Gastroesophageal sphincter (tissue), 4 donors: ENCODE measurements at places on chromosomes 6 and 20. TPM values are rescaled to one million over a fixed set of nuclear protein-coding genes. Genes with fewer than 3 reads are reported as not detected.

MAN1A1 gene
- 88.9 TPM for total RNA-seq

TRIM31 gene
- not detected for total RNA-seq

SRMS gene
- not detected for total RNA-seq

KLC4 gene
- total RNA-seq, result 18.0 TPM

LAMA5 gene
- total RNA-seq, result 259 TPM

LPA gene
- not detected for total RNA-seq

CST2 gene
- 0.54 TPM for total RNA-seq

ATP6V1G2 gene
- 1.3 TPM for total RNA-seq

ISM1 gene
- 6.4 TPM for total RNA-seq

DPPA5 gene
- not detected for total RNA-seq

IPCEF1 gene
- 0.27 TPM for total RNA-seq

ZC3H12D gene
- 0.85 TPM for total RNA-seq

TRIM38 gene
- total RNA-seq, result 9.6 TPM

DEFB129 gene
- total RNA-seq, result not detected

TGM6 gene
- not detected for total RNA-seq

EFCAB8 gene
- 0.78 TPM for total RNA-seq

ARFGEF3 gene
- total RNA-seq, result 1.3 TPM

SAYSD1 gene
- 23.2 TPM for total RNA-seq

EEF1A2 gene
- total RNA-seq, result 3.2 TPM

HLA-DQB1 gene
- total RNA-seq, result 1.8 TPM

RAET1G gene
- total RNA-seq, result not detected

FITM2 gene
- 12.1 TPM for total RNA-seq

RIPOR3 gene
- total RNA-seq, result 16.2 TPM

ID4 gene
- 51.3 TPM for total RNA-seq

C6orf58 gene
- total RNA-seq, result not detected

RHAG gene
- 0.94 TPM for total RNA-seq

MBOAT1 gene
- total RNA-seq, result 4.9 TPM

PLA2G7 gene
- not detected for total RNA-seq

ROS1 gene
- not detected for total RNA-seq

PPIL6 gene
- total RNA-seq, result 3.1 TPM

SGK2 gene
- 2.2 TPM for total RNA-seq
